ENCODE measurements at places on chromosomes 7 and 10. TPM values are rescaled to one million over a fixed set of nuclear protein-coding genes. Genes with fewer than 3 reads are reported as not detected.

The ZNF467 gene
- not detected for total RNA-seq

The TMUB1 gene
- total RNA-seq: 83.1 TPM

The NACAD gene
- 0.09 TPM for total RNA-seq

The NPY4R gene
- total RNA-seq: not detected

The SEMA3A gene
- total RNA-seq: 0.82 TPM
